Germinal center (tissue), 1 donor: ENCODE measurements at places on chromosomes 7 and 10.

DNA sequence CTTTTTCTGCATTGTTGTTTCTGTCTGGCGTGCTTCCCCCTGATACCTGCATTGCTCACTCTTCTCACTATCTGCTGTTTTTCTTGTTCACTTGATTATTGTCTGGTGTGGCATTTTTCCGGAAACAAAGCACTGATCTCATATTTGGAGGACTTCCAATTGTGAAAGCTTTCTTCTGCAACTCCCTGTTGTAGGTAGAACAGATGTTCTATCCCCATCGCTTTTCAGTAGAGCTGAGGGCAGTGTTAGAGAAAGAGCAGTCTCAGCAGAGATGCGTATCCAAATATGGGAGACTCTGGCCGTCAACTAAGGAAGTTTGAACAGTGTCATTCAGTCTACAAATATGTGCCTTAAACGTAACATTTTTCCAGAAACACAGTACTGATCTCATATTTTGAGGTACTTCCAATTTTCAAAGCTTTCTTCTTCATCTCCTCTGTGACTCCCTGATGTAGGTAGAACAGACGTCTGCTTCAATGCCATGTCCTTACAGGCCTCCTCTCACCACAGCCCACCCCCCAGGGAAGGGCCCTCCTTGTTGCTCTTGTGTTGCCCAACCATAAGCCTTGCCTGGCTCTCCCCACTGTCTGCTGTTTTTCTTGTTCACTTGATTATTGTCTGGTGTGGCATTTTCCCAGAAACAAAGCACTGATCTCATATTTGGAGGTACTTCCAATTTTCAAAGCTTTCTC, 27.1 kb upstream of the GJD4 start:
- DNase-seq, result no peak

DNA sequence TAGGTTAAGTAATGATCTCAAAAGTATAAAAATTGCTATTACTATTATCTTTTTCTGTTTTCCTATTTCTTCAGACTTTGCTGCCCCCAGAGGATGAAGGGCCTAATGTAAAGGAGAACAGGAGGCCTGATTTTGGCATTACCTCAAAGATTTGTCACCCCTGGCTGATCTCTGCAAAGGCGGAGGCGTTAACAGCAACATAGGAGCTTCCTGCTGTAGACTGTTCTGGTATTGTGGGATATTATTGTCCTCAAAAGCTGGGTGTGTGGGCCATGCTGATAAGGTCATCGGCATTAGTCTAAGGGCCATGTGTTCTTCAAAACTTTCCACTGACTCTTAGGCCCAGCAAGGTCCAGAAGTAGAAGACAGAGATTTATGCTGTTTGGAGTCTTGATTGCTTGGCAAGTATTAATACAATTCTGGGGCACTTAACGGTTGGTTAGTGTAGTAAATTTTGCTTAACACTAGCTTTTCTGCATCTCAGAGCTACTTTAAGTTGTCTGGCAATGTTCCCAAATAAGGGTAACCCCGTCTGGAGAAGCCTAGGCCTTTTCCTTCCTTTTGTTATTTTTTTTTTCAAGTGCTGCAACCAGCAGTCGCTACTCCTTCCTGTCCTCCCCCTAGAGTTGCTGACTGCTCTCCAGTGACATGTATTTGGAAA, 14.0 kb upstream of the ENTPD1 start:
- DNase-seq, result peak; percentile 59

GRCh38 chr10:73210395-73211105, 36.5 kb downstream of the DNAJC9 start:
- DNase-seq, result no peak

GRCh38 chr10:71338728-71339495, 19.9 kb downstream of the SLC29A3 start:
- DNase-seq, result no peak

GRCh38 chr10:3808689-3809199, 23.7 kb upstream of the KLF6 start:
- DNase-seq, result no peak

- no peak for DNase-seq
Observed at GRCh38 chr10:38093816-38094157, 350 bp upstream of the ZNF37A start.

GRCh38 chr7:100466653-100467605, 2.9 kb upstream of the SPACDR start:
- DNase-seq, result no peak

- DNase-seq, result no peak
Observed at GRCh38 chr10:3452173-3452626, 279.6 kb upstream of the PITRM1 start.

DNA sequence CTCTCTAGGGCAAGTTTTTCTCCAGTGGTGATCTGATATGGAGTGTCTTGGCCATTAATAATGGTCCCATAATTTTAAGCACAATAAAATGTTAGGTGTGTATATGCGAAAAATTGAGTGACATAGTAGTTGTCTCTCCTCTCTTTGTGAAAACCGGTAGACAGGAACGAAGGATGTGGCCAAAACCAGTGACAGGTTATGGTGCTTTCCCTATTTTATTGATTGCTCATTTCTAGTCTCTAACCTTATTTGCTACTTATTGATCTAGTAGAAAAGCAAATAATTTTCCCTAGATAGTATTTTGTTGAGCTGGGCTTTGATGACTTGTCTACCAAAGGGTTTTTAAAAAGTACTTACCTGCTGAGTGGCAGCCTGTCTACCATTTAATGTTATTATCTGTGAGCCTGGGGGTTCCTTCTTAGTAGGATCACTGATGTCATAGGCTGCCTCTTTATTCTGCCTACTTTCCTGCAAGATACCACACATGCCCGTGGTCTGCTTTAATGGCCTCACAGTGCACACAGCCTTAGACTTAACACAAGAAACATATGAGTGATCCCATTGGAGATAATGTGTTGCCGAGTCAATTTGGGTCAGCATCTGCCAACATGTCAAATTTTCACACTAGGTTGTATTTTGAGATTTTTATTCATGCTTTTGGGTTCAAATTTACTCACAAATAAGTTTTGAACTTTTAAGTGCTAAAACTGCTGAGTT, 100.0 kb downstream of the AUTS2 start:
- no peak for DNase-seq

GRCh38 chr7:75993689-75994387, 557 bp downstream of the TMEM120A start:
- peak; percentile 56 for DNase-seq

- no peak for DNase-seq
Observed at GRCh38 chr7:47826754-47827153, 121.5 kb downstream of the PKD1L1 start.

DNA sequence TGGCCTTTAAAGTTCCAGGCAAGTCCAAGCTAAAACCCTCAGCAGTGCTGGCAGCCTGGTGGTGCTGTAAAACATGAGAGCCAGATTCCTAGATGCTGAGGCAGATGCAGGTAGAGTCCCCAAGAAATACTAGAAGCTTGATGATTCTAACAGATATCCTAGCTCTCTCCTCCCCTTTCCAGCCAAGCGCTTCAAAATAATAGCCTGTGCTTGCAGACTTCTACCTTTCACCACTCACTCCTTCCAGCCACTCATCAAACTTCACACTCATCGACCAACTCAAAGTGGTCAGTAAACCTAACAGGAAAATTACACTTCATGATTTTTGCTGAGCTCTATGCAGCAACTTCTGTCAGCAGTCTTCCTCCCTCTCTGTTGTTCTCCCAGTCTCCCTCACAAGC, 50.2 kb downstream of the LMBR1 start:
- no peak for DNase-seq

GRCh38 chr7:25711940-25712339, 440.1 kb upstream of the NFE2L3 start:
- DNase-seq, result no peak

DNA sequence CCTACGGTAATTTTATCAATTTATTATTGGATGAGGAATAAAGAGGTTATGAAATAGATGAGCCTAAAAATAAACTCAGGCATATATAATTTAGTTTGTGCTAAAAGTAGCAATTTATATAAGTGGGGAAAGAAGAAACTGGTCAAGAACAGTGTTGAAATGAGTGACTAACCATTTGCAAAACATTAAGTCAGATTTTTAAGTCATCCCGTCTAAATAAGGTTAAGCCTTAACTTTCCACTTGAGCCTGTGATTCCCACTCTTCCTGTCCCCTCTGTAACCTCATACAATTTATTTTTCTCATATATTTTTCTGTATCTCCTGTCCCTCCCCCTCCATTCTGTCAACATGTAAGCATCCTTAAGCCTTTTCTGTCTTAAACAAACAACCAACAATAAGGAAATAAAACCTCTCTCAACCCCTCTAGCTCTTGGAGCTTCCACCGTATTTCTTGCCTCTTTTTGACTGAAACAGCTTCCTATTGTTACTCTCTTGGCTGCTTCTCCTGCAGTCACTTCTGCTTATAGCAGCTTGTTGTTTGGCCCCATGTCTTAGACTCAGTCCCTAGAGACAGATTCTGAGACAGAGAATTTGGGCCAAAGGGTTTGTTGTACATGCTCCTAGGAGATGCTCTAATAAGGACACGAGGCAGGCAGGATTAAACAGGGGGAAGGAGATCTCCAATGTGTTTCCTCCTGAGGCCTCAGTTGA, 109.7 kb downstream of the GNAI1 start:
- no peak for DNase-seq

- no peak for DNase-seq
Observed at GRCh38 chr10:121843379-121843778, 84.5 kb downstream of the ATE1 start.

DNA sequence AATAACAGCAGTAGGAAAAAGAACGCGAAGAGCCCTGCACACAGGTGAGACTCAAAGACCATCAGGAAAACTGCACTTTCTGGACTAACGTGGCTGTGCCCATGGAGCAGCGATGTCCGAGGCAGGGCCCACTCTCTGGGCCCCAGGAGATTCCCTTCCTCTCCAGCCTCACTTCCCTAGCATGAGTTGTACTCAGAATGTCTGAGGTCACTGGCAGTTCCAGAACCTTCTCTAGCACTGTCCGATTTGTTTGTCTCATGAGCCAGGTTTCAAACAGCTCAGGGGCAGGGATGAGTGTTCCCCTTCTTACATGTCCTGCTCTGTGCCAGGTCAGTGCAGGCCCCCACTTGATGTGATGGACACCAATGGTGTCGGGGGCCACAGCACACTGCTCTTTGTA, 484.2 kb downstream of the PTPRN2 start:
- DNase-seq, result no peak

GRCh38 chr7:158856883-158857668, 718 bp downstream of the DYNC2I1 start:
- no peak for DNase-seq

GRCh38 chr10:17847585-17848296, 38.6 kb downstream of the MRC1 start:
- DNase-seq, result no peak

- DNase-seq, result no peak
Observed at GRCh38 chr7:42138691-42139090, 98.3 kb downstream of the GLI3 start.

DNA sequence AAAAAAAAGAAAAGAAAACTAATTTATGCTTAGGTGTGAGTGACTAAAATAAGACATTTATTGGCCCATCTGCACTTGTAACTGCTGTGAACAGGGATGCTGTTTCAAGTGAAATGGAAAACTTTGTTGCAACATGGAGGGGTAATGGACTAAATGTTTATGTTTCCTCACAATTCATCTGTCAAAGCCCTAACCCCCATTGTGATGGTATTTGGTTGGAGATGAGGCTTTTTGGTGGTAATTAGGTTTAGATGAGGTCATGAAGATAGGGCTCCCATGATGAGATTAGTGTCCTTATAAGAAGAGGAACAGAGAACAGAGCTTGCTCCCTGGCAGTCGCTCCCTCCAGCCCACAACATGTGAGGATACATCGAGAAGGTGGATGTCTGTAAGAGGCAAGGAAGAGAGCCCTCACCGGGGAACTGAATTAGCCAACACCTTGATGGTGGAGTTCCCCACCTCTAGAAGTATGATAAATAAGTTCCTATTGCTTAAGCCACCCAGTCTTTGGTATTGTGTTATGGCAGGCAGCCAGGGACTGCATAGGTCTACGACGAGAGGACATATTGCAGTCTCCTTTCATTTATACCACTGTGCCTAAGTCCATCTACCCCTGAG, 28.6 kb upstream of the VCL start:
- no peak for DNase-seq

DNA sequence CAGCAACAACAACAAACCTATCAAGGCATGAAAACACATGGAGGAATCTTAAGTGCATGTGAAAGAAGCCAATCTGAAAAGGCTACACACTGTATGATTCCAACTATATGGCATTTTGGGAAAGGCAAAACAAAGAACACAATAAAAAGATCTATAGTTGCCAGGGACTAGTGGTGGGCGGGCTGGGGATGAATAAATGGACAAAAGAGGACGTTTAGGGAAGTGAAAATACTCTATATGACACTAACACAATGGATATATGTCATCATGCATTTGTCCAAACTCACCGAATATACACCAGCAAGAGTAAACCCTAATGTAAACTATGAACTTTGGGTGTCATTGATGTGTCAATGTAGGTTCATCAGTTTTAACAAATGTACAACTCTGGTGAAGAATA, 89.1 kb downstream of the SEMA3E start:
- no peak for DNase-seq

GRCh38 chr10:117334926-117335325, 40.3 kb downstream of the PDZD8 start:
- no peak for DNase-seq

- DNase-seq, result no peak
Observed at GRCh38 chr10:31146491-31147209, 115.0 kb upstream of the ZNF438 start.

GRCh38 chr7:29325476-29325875, 130.9 kb downstream of the CHN2 start:
- DNase-seq, result no peak

DNA sequence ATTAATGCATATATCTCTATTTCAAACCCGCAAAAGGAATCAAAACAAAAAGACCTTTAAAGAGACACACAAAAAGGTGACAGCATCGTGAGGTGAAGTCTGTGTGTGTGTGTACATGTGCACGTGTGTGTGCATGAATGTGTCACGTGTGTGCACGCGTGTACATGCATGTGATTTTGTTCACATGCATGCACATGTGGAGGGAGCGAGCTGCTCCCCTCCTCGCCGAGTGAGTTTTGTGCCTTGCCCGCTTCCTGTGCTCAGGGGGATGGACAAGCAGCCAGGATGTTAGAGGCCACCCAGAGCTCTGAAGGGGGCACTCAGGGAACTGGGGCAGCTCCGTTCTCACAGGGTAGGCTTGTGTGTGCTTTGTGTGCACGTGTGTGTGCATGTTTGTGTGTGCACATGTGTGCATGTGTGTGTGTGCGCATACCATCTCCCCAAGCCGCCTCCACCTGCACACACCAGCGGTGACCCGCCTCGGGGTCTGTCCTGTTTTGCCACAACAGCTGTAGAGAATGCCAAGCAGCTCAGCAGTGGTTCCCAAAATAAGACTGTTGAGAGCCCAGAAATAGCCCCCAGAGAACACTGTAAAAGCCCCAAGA, 191.2 kb downstream of the PTPRN2 start:
- no peak for DNase-seq
